Suppressor macrophage treated with lipopolysaccharide for 1 hour (primary cell): ENCODE measurements at places on chromosomes 16 and 17.
A peak's percentile ranks its signal among the peaks of the same experiment; 100 is the strongest.

DNA sequence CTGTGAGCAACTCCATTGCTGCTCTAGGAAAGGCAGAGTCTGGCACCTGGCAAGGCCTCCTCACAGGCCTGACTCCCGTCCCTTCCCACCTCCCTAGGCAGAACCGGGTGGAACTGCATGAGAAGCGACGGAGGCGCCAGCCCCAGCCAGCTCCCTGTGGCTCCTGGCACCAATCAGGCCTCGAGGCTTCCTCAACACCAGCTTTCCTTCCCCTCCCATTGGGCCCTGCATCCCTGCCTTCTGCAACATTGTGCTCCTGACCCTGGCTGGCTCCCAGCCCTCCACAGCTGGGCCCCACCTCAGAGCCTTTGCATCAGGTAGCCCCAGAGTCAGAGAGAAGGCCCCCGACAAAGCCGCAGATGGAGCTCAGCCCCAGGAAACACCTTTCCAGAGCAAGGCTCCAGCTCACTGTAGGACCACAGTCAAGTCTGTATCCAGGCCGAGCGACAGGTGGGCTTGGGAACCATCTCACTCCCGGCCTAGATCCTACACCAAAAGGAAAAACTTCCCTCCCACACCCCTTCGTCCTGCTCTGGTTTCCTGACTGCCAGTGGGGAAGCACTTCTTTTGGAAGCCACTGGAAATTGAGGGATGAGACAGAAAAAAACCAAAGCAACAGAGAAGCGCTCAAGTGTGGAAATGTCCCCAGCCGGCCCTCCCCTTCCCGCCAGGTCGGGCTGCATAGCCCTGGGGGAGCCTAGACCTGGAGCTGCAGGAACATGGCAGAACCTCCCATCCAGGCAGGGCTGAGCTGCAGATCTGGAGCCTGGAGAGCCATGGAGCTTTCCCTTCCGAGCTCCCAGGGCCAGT is 31.0 kb downstream of the LRRC75A start:
- no peak for DNase-seq

- no peak for DNase-seq
Measured at GRCh38 chr16:85146922-85147651, 34.8 kb upstream of the CIBAR2 start.

GRCh38 chr16:11109566-11109965 is 146.4 kb downstream of the SOCS1 start:
- no peak for DNase-seq

DNA sequence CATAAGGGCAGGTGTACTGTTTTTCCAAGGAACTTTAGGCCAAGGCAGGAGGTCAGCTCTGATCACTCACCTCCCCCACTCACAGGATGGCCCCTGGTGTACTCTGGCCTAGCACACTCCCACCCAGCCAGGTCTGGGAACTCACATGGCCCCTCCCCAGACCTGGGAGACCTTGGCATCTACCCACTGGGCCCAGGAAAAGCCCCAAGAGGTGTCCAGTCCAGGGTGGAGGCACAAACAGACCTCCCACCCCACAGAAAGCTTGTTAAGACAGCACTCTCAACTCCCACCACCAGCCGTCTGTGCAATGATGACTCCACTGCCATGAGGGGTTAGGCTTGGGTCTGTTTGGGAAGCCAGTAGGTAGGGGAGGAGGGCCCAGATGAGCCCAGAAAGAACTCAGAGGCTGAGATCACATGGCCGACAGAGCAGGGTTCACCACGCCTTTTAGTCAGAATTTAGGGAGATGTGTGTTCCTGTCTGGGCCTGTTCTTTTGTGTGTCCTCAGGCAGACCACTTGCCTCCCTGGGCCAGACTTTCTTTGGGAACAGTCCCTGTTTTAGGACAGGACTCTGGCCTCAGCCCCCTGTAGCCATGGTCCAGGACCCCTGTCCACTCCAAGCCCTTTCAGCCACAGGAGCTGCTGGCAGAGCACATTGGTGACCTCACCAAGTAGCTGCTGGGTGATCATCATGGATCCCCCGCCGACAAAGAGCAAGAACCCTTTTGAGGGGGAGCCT is 12.1 kb upstream of the CBFB start:
- no peak for DNase-seq

DNA sequence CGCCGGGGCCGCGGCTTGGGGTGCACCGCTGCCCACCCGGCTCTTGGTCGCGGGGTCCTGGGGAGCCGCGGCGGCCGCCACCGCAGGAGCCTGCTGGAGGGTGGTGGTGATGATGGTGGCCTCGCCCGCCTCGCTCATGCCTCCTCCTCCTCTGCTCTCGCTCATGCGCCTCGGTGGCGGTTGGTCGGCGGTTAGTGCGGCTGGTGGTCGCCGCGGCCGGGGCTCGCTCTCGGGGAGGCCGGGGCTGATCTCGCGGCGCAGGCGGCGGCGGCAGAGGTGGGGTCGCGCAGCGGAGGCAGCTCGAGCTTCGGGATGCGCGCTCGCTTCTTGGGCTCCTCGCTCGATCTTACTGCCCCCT is 41.6 kb downstream of the AHSP start:
- peak; percentile 0 for DNase-seq

GRCh38 chr17:80984749-80985148 is 6.9 kb upstream of the CHMP6 start:
- no peak for DNase-seq

DNA sequence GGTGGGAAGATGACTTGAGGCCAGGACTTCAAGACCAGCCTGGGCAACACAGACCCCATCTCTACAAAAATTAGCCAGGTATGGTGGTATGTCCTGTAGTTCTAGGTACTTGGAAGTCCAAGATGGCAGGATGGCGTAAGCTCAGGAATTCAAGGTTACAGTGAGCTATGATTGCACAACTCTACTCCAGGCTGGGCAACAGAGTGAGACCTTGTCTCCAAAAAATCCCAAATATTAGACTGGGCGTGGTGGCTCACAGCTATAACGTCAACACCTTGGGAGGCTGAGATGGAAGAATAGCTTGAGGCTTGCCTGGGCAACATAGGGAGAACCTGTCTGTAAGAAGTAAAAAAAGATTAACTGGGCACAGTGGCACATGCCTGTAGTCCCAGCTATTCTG is 30.8 kb downstream of the SUZ12 start:
- no peak for DNase-seq

DNA sequence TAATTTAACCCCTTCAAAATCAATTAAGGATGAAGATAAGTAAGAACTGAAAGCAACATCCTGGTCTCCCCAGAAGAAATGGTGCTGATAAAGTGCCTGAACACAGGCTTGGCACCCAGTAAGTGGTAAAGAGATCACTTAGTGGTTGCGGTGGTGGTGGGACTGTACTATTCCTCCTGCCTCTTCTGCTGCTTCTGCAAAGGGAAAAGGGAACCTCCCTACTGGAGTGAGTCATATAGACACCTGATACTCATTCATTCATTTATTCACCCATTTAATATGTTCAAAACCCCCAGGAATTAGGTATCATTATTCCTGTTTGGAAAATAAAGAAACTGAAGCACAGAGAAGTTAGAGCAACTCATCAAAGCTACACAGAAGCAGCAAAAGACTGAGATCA is 60.6 kb downstream of the CDYL2 start:
- DNase-seq: no peak

- DNase-seq: no peak
Measured at GRCh38 chr16:22938647-22939046, 124.7 kb downstream of the HS3ST2 start.

GRCh38 chr16:80804056-80804525 is 307 bp downstream of the CDYL2 start:
- DNase-seq: peak; percentile 79

DNA sequence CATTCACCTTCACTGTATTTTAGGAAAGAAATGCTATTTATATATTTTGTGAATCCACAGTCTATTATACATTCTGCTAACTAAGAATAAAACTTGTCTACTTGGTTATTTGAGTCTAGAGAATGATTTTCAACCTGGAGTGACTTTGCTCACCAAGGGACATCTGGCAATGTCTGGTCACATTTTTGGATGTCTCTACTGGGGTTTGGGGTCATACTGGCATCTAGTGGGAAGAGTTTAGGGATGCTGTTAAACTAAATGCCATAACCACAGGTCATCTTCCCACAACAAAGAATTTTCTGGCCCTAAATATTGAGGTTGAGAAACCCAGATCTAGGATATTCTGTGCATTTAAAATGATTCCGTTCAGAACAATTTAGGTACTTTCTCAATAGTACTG is 26.0 kb downstream of the KCNJ16 start:
- DNase-seq: no peak

DNA sequence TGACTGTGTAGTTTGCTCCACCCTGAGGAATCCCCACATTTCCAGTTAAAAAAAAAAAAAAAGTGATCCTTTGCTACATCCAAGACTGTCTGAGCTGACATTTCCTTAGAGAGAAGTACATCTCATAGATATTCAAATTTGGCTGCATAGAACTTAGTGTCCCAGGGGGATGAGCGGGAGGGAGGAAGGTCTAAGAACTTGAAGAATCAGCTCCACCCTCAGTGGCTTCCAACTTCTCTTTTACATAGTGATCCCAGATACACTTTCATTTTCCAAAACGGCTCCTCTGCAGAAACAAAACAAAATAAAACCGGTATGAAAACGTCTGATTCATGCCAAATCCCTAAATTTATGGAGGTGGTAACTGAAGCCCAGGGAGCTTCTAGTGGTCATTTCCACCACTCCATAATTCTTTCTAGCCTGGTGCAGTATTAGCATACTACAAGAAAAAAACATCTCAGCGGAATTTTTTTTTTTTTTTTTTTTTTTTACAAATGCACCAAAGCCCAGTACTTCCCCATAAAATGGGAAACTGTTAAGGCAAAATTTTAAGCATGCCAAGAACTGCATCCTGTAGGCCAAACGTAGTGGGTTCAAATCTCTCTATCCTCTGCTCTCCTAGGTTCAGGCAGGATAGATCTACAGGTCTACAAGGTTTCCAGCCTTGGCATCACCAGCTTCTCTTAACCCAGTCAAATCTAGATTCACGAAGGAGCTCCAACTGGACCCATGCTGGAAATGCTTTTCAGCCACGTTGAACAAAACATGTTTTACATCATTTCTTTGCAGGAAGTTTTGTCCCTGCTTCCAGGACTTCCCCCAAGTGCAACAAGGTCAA is 29.3 kb downstream of the MAF start:
- DNase-seq: peak; percentile 28

GRCh38 chr17:27996202-27997043 is 46.1 kb upstream of the NLK start:
- no peak for DNase-seq

GRCh38 chr17:5203908-5204294 is 12.2 kb upstream of the ZNF594 start:
- no peak for DNase-seq

DNA sequence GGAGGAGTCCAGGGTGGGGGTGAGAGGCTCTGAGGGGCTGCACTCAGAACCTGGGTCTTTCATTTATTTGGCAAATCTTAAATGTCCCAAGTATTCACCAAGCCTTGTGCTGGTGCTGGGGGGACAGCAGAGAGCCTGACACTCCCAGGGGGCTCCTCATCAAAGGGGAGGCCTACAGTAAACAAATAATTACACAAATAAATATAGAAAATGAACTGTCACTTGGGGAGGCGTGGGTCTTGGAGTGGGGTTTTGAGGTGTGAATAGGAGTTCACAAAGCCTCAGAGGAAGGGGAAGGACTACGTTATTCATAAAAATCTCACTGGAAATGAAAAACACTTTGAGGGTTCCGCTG is 15.2 kb upstream of the PRM1 start:
- no peak for DNase-seq

GRCh38 chr17:27640790-27641189 is 9.8 kb downstream of the LGALS9 start:
- DNase-seq: no peak

GRCh38 chr16:85759136-85759535 is 8.2 kb upstream of the C16orf74 start:
- DNase-seq: peak; percentile 37

GRCh38 chr16:24018485-24018884 is 182.7 kb downstream of the PRKCB start:
- no peak for DNase-seq

GRCh38 chr16:85329059-85329812 is 217.0 kb upstream of the CIBAR2 start:
- DNase-seq: no peak
